ENCODE measurements at places on chromosomes 3 and 15.

- no peak for DNase-seq
Measured at GRCh38 chr15:40053079-40053830, 14.3 kb upstream of the SRP14 start.

- no peak for DNase-seq
Measured at GRCh38 chr3:98994128-98994762, 92.8 kb upstream of the DCBLD2 start.

DNA sequence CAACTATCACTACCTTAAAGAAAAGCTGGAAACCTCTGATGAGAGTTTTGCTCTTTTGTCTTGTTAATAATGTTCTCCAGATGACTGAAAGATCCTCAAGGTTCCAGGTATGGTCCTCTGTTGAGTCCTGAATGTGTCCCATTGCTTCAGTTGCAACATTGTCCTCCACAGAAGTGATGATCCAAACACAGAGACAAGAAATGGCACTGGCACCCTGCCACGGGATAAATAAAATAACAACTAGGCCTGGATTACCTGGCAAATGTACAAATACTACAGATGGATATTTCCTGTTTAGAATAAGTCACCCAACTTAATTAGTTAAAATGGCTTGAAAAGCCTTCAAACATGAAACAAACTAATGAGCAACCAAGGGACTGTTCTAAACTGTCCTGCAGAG, 58.3 kb downstream of the EIF3J start:
- no peak for DNase-seq

- no peak for DNase-seq
Measured at GRCh38 chr3:173552526-173552925, 155.0 kb downstream of the NLGN1 start.

- DNase-seq: no peak
Measured at GRCh38 chr15:31953478-31953877, 76.8 kb upstream of the CHRNA7 start.

DNA sequence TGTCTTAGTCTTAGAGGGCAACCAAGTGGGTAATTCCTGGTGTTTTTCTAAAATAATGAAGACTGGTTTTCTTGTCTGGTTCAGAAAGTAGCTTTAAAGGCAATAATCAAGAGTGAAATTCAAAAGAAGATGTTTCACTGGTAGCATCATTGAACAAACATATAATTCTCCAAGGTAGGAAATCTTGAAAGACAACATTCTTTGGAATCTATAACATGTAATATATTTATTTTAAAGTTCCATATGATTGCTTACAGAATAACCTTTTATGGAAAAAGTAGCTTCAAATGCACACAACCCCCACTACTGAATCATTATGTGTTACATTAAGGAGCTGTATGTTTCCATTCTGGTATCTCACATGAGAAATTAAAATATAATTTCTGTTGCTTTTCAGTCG, 13.8 kb upstream of the FOXP1 start:
- DNase-seq: no peak

GRCh38 chr15:73212424-73212823, 156.3 kb downstream of the HCN4 start:
- no peak for DNase-seq

GRCh38 chr15:52225230-52225629, 34.0 kb upstream of the GNB5 start:
- no peak for DNase-seq
